ENCODE measurements at places on chromosomes 5 and 9.

DNA sequence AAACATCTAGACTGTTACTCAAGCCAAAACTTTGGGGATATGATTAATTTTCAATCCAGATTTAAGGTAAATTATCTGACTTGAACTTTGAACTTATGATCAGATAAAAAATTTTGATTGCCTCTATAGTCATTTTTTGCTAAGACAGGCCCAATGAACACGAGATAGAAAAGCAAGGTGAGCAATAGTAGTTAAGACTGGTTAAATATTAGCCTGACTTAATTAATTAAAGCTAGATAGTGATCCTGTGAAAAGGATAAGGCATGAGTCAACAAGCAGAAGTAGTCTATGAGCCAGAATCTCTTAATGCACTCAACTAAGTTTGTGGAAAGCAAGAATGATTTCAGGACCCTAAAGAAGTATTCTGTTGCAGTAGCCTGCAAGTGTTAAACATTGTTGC lies 66.5 kb downstream of the PDE4D start:
- DNase-seq = no peak

- no peak for DNase-seq
Measured at GRCh38 chr9:131236161-131236560, 40.1 kb downstream of the FAM78A start.

GRCh38 chr9:134814598-134815215 lies 65.9 kb upstream of the FCN2 start:
- DNase-seq = no peak

- no peak for DNase-seq
Measured at GRCh38 chr5:88719434-88719833, 163.6 kb downstream of the MEF2C start.

DNA sequence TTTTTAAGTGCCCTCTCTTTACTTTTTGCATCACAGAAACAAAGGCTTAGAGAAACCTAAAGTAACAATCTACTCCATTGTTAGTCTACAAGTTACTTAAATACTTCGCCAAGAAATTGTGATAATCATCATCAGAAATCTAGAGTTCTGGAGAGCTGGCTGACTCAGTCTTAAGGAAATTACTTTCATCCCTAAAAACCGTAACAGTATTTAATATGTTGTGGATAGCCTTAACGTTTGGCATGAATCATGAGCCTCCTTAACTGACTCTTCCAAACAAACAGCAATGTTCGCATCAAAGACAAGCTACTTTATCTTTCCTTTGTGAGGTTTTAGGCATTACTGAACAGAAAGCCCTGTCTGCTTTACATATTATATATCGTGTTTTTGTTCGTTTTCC lies 128.7 kb downstream of the NIPBL start:
- no peak for DNase-seq

DNA sequence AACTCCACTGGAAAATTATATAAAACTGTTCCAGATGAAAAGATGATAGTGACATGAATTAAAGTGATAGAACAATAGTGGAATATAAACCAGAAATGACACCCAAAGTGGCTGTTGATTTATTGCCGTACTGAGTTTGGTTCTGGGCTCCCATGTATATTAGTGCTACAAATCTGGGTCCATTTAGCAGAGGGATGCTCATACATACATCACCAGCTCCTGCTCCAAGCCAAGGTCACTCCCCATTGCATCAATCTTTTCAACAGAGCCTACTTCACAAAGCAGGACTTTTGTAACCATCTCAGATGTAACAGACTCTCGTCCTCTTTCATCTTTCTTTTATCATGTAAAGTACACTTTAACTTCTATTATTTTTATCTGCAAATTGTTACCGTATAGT lies 208.6 kb downstream of the GAPVD1 start:
- DNase-seq = no peak

DNA sequence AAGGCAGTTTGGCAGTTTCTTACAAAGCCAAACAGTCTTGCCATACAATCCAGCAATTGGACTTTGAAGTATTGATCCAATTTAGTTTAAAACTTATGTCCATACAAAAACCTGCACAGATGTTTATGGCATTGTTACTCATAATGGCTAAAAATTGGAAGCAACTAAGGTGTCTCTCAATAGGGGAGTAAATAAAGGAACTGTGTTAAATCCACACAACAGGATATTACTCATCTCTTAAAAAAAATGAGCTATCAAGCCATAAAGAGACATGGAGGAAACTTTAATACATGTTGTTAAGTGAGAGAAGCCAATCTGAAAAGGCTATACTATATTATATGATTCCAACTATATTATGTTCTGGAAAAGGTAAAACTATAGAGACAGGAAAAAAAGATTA lies 313.6 kb upstream of the CD180 start:
- no peak for DNase-seq

DNA sequence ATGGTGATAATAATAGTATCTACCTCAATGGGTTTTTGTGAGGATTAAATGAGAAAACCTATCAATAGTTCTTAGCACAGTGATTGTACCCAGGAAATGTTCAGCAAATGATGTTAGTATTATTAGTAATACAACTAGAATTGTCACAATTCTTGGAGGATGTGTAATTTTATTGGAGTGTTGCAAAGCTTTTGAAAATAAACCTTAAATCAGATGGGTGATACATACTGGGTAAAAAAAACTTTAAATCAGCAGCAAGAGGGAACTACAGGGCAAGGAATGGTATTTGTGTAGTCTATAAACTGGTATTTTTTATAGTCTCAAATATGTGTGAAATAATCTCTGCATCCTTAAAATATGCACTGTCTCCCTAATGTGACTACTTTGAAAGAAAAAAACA lies 371.6 kb downstream of the PIK3R1 start:
- no peak for DNase-seq

DNA sequence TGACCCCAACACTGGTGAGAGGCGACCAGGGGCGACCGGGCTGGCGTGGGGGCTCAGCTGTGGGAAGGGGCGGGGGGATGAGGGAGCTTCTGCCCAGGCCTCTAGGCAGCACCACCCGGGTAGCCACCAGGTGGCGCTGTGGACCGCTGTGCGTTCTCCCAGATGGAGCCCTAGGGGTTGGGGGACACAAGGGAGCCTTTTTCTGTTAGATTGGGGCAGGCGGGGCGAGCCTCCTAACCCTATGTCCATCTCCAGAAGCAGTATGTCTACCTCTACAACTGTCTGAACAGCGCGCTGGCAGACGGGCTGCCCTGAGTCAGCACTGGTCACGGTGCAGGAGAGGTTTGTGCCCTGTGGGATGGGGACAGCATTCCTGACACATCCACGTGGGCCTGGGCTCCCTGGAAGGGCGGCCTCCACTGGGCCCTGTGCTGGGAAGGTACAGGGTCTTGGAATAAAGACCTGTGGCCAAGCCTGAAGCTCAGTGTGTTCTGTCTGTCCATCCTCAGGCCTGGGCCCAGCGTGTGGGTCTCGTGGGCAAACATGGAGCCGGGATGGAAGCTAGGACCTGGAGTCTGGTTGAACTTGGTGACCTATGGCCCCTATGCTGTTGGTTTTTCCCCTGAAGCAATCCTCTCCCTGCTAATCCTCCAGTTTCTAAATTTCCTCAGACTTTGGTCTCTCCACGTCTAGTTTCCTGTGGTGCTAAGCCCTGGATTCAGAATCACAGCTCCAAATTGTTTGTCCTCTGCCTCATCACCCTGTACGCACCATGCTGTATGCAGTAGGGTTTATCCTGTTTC lies 23.1 kb upstream of the SPTLC1 start:
- peak; percentile 66 for DNase-seq

Measured in KBM-7 (cell line).